H9 (cell line): ENCODE measurements at places on chromosomes 7 and 10.

GRCh38 chr7:97722386-97722785 lies 9.5 kb upstream of the TAC1 start:
- no peak overlapping the region for H3K27ac ChIP-seq
- H3K4me3 ChIP-seq, result no peak overlapping the region
- DNase-seq, result no peak

DNA sequence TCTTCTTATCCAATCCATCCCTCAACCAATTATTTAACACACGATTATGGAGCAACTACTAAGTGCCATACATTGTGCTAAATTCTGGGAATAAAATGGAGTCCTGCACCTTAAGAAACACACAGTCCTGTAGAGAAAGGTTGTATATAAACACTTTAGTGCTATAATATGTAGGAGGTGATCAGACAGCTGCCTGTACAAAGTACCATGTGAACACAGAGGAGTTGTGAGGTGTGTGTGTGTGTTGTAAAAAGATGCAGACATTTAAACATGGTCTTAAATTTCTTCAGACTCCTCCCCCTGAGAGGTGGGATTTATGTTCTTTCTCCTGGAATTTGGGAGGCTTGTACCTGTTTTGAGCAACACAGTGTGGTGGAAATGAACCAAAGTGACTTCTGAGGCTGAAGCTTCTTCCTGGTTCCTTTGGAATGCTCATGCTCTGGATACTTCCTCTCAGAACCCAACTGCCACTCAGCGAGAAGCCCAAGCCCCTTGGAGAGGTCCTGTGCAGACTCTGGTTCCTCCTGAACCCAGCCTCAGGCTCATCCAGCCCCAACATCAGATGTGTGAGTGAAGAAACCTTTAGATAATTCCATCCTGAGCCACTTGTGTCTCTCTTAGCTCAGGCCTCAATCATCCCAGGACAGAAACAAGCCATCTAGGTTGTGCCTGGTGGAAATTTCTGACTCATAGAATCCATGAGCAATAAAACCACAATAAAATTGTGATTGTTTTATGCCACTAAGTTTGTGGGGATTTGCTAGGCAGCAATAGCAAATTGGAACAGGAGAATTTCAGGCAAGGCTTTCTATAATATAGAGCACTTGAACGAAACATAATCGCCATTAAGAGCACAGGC lies 161.2 kb upstream of the FAM3C start:
- H3K27ac ChIP-seq, result no peak overlapping the region
- H3K36me3 ChIP-seq, result no peaks in the 10 kb centered on the region
- DNase-seq, result no peak
- H3K4me3 ChIP-seq, result no peak overlapping the region
- no peaks in the 10 kb centered on the region for H3K27me3 ChIP-seq
- H3K4me1 ChIP-seq, result no peaks in the 10 kb centered on the region; the same call in 1 of the 2 replicates

GRCh38 chr10:13528123-13528874 lies 515 bp downstream of the BEND7 start:
- H3K27me3 ChIP-seq, result peaks cover 13% of the 10 kb centered on the region; the same call in 1 of the 2 replicates
- no peaks in the 10 kb centered on the region for H3K4me1 ChIP-seq
- H3K4me3 ChIP-seq, result peak overlapping the region; percentile 83

DNA sequence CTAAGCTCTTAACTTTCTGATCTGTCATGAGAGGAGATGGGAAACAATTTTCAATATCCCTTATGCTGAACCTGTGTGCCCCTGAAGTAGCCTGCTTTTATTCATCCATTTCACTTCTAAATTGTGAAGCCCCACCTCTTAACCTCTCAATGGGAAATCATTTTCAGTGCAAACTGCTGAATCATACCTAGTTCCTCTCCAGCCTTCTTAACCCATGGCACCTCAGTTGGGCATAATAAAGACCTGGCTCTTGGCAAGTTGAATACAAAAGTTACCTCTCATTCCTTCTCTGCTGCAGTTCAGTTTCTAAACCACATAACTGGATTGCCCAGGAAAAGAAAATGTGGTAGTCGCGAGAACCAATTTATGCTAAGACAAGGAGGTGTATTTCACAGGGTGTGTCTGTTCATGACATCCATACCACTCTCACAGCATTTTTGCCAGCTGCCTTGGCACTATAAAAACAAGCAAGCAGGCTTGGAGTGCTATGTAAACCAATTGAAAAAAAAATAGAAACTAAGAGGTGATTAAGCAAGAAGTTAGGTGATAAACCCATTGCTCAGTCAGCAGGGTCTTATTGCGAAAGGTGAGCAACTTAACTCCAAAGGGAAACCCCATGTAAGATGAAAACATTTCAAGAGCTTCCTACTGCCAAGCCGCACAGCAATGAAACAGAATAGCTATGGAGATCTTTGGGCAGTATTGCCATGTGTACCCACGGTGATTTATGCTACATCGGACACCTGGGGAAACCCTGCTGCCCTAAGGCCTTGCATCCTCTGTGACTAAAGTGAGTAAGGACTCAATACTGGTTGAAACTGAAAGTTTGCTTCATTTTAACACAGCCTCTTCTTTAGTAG lies 57.0 kb upstream of the DKK1 start:
- H3K27me3 ChIP-seq, result no peaks in the 10 kb centered on the region
- DNase-seq, result no peak
- no peak overlapping the region for H3K27ac ChIP-seq
- peaks cover 3% of the 10 kb centered on the region; the same call in 1 of the 2 replicates for H3K4me1 ChIP-seq
